ENCODE measurements at places on chromosomes 12 and 14.

GRCh38 chr12:75646329-75647210 lies 135.2 kb upstream of the KRR1 start:
- no peak for DNase-seq

GRCh38 chr12:68521321-68521839 lies 89.3 kb upstream of the RAP1B start:
- no peak for DNase-seq

- no peak for DNase-seq
Observed at GRCh38 chr14:50085570-50086320, 30.6 kb downstream of the VCPKMT start.

DNA sequence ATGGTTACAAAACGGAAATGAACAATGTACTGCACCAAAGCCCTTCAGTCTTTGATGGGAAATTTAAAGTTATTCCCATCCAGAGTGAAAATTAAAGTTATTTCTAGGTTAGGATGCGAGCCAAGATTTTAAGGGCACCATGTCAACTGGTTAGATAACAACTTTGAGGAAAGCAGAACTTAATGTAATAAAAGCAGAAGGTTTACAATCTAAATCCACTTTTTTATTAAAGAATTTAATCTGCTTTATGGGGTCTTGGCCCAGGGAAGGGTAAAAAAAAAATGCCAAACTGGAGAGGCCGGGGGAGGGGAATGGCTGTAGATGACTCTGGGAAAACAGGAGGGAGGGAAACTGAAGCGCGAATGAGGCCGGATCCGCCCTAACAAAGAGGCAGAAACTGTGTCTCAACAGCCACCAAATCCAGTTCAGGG lies 108.2 kb upstream of the ATF7IP start:
- DNase-seq = no peak

- no peak for DNase-seq
Observed at GRCh38 chr12:56955631-56956256, 1.7 kb downstream of the RDH16 start.

GRCh38 chr12:120735181-120735580 lies 9.6 kb downstream of the ACADS start:
- no peak for DNase-seq

DNA sequence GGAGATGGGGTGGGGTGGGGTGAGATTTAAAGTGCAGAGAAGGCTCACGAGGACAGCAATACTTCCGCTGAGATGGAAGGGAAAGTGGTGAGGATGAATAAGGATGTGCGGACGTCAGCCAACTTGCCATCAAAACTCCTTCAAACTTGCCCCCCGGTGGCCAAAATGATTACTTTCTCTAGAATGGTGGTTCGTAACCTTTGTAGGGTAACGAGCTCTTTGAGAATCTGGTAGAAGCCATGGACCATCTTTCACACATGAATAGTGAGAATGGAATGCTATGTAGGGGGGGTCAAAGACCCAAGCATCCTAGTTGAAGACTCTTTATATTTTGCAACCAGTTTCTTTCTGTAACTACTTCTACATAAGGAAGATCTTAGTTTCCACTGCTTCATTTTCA lies 245.9 kb upstream of the DDHD1 start:
- DNase-seq = no peak

- DNase-seq = no peak
Observed at GRCh38 chr14:59241121-59241520, 52.7 kb downstream of the DAAM1 start.

DNA sequence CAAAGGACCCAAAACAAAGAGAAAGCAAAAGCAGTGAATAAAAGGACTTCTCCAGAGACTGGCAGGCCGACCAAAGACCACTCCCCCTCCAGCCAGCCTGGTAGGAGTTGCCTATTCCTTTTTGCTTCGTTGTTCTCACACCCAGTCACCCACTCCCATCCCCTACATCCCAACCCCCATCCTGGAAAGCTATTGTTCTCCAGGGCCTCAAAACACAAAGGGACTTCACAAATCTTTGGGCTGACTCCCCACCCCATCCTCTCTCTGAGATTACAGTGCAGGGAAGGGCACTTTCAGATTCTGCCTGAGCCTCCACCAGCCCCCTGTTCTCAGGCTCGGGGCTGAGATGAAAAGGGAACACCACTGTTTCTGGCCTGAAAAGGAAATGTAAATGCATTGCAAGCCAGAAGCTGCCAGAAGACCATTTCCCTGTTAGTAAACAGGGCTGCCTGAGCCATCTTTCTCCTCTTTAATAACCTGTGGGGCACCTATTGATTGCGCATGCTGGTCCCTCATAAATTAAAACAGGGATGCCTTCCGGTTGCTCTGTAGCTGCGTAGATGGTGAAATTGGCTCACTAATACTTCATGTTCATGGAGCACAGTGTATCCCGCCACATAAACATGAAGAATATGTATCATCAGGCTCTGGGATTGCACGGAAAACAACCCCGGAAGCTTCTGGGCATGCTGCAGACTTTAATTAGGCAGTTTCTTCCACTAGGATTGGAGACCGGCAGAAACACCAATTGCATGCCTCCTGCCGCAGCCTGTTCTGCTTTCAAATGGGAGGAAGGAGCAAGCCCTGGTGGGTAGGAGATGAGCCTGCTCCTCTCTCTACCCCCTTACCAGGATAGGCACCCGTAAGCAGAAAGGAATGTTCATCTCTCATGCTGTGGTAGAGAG lies 130.3 kb upstream of the FUT8 start:
- no peak for DNase-seq

DNA sequence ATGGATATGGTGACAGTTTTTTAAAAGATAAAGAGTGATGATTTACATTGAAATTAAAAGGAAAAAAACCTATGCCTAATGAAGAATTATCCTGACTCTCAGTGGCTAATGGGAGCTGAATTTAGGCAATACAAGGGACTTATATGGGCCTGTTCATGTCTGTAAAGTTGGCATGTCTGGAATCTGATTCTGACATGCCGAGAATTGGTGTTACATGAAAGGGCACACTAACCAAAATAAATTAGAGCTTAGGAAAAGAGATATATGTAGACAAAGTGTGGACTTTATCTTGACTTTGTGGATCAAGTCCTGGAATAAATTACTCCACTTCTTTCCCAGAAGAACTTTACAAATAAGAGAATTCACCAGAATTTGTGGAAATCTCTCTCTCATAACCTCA lies 1.1 kb downstream of the TDG start:
- no peak for DNase-seq

GRCh38 chr12:123105211-123105826 lies 45.6 kb downstream of the PITPNM2 start:
- no peak for DNase-seq

DNA sequence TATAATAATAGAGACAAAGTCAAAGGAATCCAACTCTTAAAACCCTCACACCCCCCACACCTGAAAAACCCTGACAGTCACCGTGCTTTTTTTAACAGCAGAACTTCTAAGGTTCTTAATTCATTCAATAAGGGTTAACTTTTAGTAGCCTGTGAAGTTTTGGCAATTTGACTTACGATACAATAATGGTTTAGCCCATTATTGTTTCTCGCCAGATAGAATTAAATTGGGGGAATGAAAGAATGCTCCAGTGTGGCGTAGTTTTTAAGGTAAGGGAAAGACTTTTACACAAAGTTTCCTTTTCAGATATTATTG lies 604 bp upstream of the MAGOHB start:
- no peak for DNase-seq

DNA sequence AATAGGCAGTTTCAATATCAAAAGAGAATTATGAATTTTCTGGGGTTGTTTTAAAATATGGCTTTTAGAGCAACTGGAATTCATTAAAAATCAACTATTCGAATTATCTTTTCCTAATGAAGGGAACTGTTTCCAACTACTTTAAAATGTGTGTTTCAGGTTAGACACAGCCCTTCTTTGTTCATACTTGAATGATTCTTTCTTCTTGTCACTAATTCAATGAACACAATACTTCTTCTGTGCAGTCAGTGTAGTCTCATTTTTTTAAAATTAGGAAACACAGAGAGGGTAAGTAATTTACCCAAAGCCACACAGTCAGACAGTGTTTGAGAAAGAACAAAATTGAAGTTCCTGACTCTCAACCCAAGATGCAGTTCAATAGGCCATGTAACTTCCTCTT lies 414.0 kb downstream of the CCDC91 start:
- DNase-seq = no peak

- no peak for DNase-seq
Observed at GRCh38 chr12:49671031-49671765, 36.0 kb downstream of the FMNL3 start.

- no peak for DNase-seq
Observed at GRCh38 chr12:108214486-108214885, 85.4 kb downstream of the WSCD2 start.

GRCh38 chr12:47739979-47740378 lies 14.7 kb upstream of the ENDOU start:
- no peak for DNase-seq

DNA sequence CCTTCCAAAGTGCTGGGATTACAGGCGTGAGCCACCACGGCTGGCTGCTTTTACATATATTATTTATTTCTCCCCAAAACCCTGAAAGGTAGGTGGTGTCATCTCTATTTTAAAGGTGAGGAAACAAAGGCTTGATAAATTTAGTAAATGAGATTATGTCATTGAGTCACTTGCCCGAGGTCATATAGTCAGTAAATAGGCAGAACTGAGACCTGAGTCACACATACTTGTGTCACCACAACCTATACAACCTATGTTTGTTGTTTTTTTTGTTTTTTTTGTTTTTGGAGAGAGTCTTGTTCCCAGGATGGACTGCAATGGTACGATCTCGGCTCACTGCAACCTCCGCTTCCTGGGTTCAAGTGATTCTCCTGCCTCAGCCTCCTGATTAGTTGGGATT lies 12.8 kb downstream of the TSFM start:
- DNase-seq = no peak

- DNase-seq = no peak
Observed at GRCh38 chr12:130955238-130955816, 1.6 kb downstream of the ADGRD1 start.

GRCh38 chr12:103279444-103279843 lies 216.3 kb downstream of the C12orf42 start:
- no peak for DNase-seq

DNA sequence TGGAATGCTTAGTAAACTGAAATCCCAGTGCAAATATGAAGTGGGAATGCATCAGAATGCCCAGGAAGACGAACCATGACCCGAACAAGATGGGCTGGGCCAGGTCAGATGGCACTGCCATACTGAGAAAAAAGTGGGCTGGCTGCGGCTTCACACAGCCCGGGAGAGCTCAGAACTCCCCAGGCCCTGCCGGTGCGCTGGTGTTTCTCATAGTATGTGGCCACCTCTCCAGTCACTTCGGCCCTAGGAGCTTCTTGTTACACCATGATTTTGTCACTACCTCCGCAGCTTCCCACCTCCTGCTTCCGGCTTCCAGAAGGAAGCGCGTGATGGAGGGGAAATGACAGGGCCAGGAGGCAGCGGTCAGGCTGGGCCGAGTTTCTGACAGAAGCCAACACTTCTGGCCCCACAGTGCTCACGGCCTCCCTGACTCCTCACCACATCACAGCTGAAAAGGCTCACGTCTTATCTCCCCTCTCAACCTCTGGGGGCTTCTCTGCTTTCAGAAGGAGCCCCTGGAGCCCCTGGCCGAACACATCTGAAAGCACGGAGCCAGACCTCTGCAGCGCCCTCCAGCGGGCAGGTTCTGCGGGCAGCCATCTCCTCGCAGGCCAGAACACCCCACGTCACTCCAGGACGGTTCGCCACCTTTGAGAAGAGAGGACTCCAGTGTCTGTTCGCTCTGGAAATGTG lies 30.7 kb downstream of the DAD1 start:
- DNase-seq = no peak

GRCh38 chr14:64720131-64720576 lies 15.9 kb downstream of the PLEKHG3 start:
- no peak for DNase-seq

GRCh38 chr14:65637780-65638179 lies 225.2 kb downstream of the FUT8 start:
- DNase-seq = no peak

- no peak for DNase-seq
Observed at GRCh38 chr14:91230397-91231035, 14.0 kb downstream of the GPR68 start.

- no peak for DNase-seq
Observed at GRCh38 chr12:124464062-124464461, 103.3 kb downstream of the NCOR2 start.

DNA sequence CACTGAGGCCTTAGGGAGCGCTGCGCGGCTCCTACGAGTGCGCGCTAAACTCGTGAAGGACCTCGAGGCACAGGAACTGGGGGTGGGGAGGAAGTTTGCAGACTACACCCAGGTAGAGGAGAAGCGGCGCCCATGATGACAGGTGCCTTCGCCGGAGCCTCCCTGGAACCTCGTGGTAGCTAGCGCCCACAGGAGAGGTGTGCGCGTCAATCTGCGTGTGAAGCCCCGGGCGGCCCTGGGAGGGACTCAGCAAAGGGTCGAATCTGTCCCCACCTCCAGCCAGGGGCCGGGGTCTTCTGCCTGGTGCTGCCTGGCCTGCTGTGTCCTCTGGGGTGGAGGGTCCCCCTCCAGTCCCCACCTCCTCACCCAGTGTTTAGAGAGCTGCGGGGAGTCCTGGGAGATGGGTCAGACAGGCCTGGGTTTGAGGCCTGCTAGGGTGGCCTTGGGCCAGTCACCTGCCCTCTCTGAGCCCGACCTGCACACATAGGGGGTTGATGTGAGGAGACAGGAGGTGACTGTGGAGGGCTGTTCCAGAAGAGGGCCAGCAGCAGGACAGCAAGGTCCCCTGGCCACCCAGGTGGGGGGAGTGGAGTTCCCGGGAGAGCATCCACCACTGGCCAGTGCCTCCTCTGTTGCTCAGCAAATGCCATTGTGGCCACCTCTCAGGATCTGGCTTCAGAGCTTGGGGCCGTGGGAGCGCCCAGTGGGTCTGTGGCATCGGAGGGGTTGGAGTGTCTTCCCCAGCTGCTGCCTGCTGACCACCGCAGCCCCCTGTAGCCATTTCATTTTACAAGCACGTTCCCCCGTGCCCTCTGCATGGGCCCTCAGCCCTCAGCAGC lies 20.2 kb upstream of the KIF26A start:
- DNase-seq = no peak

DNA sequence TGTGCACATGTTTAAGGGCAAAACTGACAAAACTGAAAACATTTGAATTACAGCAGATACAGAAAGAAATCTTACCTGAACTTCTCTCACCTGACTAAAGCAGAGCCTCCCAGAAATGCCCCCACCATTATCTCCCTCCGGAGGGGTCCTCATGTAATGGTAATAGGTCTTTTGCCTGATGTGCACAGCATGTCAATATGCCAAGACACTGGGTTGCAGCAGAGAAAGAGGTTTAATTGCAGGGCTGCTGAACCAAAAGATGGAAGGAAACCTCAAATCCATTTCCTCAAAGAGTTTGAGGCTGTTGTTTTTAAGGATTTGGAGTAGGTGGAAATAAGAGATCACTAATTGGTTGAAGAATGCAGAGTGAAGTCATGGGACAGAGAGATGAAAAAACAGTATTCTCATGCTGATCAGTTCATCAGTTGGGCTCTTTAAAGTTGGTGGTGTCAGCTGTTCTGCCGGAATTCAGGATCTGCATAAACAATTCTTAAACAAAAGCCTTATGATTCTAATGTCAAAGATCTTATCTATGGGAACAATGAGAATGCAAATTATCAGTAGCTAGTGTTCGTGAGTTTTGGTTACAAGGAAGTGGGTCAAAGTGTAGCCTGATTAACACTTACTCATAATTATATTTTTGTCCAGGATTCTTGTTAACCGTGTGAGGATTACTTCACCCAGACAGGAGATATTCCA lies 18.2 kb downstream of the ANG start:
- no peak for DNase-seq

- DNase-seq = no peak
Observed at GRCh38 chr12:98421316-98421715, 94.1 kb upstream of the TMPO start.

GRCh38 chr12:131912518-131913274 lies 16.4 kb upstream of the PUS1 start:
- DNase-seq = no peak
